SIG-M5 (cell line): ENCODE measurements at places on chromosomes 16 and 17.

DNA sequence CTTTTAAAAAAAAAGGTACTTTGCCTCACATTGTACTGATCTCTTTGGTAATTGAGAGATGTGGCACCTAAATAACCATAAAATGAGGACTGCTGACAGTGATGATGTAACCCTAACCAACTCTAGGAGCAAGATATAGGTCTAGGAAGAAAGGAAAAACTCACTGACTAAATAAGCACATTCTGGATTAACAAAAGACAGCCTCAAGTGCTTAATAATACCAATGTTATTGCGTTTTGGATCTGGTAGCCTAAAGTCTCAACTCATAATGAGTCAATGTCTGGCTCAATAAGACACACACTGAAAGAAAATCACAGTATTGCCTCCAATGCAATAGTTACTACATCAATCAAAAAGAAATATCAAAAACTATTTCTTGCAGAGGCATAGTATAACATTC, 3.0 kb downstream of the ERN1 start:
- no peak for DNase-seq

DNA sequence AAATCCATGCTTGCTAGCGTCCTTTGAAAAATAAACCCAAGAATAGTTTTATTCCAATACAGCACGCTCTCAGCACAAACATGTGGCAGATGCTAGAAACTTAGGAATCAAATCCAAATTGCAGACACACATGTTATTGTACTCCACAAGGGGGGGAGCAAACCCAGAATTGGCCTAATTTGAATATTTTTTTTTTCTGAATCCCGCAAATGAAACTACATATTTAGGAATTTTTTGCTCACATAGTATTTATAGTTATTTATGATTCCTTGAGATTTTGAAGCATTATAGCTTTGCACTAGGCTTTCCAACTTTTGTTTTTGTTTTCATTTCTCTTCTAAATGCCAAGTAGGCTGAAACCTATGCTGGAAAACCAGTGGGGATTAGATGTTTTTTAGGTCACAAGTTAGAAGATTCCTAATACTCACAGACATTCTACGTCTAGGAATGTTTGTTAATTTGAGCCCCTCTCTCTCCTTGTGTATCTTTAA, 59.3 kb upstream of the CDH11 start:
- no peak for DNase-seq

DNA sequence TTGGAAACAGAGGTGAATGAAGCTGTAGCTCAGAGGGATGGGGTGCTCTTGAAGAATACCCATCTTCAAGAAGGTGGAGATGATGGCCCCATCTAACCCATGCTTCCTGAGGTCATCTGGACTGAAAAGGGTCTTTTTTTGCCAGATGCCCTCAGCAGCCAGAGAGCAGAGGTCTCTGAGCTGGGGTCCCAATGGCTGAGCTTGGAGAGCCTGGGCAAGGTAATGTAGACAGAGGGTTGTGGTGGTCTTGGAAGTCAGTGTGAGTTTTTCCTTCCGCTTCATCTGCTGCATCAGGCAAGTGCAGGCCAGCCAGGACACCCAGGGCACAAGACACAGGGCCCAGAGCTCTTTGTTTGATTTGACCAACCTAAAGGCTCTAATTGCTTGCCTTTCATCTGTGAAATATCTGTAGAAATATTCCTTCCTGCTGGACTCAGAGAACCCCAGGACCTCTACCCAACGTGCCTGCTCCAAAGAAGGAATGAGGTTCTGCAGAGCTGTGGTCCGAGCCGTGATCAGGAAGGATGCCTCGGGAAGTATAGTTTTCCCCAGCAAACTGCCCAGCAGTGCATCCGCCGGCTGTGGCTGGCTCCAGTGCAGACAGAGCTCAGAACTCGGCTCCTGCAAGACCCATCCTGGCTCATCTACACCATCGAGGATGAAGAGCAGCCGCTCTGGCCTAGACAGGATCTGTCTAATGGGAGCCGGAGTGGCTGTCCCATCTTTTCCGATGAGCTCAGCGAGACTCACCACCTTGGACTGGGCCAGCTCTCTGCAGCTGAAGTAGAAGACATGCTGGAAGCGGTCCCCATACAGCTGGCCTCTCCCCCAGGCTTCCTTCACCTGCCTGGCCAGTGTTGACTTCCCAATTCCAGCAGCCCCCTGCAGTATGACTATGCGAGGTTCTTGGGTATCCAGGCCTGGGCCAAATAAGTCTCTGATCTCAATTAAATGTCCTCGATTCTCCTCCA, 25.2 kb downstream of the NLRP1 start:
- no peak for DNase-seq

- DNase-seq = no peak
These were observed 182.3 kb downstream of the AATF start for GRCh38 chr17:37130984-37131446.

DNA sequence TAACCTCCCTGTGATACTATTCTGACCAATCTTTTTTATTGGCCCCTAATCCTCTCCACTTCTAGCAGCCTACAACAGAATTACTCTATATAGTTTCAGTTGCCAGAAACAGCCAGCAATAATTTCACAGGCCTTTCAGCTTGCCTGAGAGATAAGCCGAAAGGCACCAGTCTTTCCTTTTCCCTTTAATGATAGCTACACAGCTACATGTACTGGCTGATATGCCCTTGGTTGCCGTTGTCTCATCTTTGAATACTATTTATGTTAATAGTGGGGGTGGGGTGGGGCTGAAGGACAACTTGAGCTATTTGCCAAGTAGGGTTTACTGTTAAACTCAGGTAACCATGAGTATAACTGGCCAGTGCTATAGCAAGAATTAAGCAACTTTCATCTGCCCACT, 35.8 kb upstream of the RASL10B start:
- DNase-seq = no peak

GRCh38 chr16:12538667-12539091, 265.0 kb downstream of the CPPED1 start:
- no peak for DNase-seq
